ENCODE measurements at places on chromosomes 3 and 15. TPM values are rescaled to one million over a fixed set of nuclear protein-coding genes. Genes with fewer than 3 reads are reported as not detected.

GRCh38 chr15:65747265-65747664, 44.8 kb downstream of the DENND4A start:
- DNase-seq: no peak
- no peak overlapping the region for H3K4me3 ChIP-seq
- H3K36me3 ChIP-seq: peaks cover 38% of the 10 kb centered on the region

DNA sequence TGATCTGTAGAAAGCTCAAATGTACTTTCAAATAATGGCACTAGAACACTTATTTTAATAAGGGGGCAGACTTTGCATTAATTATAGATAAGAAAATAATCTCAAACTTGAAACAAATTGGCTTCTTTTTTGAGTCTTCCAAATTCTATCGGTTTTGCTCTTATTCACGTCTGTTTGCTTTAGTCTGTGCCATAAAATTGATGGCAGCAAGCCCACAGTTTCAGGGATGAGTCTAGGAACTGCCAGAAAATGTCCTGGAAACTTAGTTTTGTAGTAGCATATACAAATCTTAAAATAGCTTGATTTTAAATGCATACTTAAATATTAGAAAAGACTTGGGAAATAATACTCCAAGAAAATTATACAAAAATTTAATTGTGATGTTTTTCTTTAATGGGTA, 39.7 kb downstream of the BCHE start:
- H3K27ac ChIP-seq: no peak overlapping the region
- no peak for DNase-seq
- H3K36me3 ChIP-seq: no peaks in the 10 kb centered on the region
- no peaks in the 10 kb centered on the region for H3K27me3 ChIP-seq
- no peaks in the 10 kb centered on the region for H3K4me1 ChIP-seq

DNA sequence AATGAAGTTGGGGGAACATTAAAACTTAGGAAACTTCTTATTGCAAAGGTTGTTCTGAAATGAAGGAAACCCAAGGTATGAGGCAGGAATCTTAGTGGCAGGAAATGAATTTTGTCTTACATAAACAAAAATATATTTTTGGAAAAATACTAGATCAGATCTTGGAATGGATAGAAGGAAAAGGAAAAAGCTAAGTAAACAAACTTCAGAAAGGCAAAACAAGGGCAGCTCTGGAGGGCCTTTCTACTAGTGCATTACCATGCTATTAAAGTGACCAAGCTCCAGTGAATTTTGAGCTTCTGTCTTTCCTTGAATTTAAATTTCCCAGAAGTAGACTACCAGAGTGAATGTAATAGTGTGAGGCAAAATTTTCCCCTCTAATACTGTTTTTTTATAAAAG, 13.6 kb downstream of the ARL6 start:
- DNase-seq: no peak
- no peak overlapping the region for H3K4me3 ChIP-seq
- no peaks in the 10 kb centered on the region for H3K27me3 ChIP-seq
- H3K4me1 ChIP-seq: no peaks in the 10 kb centered on the region
- H3K27ac ChIP-seq: no peak overlapping the region

DNA sequence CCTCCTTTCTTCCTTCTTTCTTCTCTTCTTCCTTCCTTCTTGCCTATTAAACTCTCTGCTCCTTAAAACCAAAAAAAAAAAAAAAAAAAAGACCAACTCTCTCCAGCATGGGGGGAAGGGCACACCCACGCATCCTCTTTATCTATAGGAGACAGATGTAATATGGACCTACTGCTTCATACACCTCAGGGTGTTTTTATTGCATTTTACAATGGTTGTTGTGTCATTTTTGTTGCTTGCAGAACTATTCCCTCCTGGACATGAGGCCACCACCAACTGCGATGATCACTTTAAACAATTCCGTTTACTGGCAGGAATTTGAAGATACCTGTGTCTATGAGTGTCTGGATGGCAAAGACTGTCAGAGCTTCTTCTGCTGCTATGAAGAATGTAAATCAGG, 561.4 kb downstream of the GABRG3 start:
- no peaks in the 10 kb centered on the region for H3K27me3 ChIP-seq
- DNase-seq: no peak
- H3K4me3 ChIP-seq: no peak overlapping the region

The KCTD6 gene
- 5.8 TPM for total RNA-seq

The SUSD5 gene
- not detected for total RNA-seq

GRCh38 chr3:156614642-156615511, 59.5 kb upstream of the TIPARP start:
- peaks cover 2% of the 10 kb centered on the region for H3K27me3 ChIP-seq
- no peak overlapping the region for H3K4me3 ChIP-seq
- peaks cover 23% of the 10 kb centered on the region for H3K4me1 ChIP-seq
- DNase-seq: peak; percentile 53
- peak overlapping the region; percentile 13 for H3K27ac ChIP-seq

GRCh38 chr3:167450675-167451074, 23.2 kb downstream of the SERPINI2 start:
- H3K27me3 ChIP-seq: no peaks in the 10 kb centered on the region
- H3K4me1 ChIP-seq: no peaks in the 10 kb centered on the region
- no peak for DNase-seq
- no peak overlapping the region for H3K4me3 ChIP-seq
- H3K27ac ChIP-seq: no peak overlapping the region
- no peaks in the 10 kb centered on the region for H3K36me3 ChIP-seq

- H3K4me1 ChIP-seq: peaks cover 2% of the 10 kb centered on the region
- no peak for DNase-seq
- H3K27ac ChIP-seq: no peak overlapping the region
- H3K27me3 ChIP-seq: peaks cover 26% of the 10 kb centered on the region
- no peaks in the 10 kb centered on the region for H3K36me3 ChIP-seq
Measured at GRCh38 chr15:64749999-64750657, 25.3 kb downstream of the RBPMS2 start.

The DTWD1 gene
- total RNA-seq: 25.8 TPM

DNA sequence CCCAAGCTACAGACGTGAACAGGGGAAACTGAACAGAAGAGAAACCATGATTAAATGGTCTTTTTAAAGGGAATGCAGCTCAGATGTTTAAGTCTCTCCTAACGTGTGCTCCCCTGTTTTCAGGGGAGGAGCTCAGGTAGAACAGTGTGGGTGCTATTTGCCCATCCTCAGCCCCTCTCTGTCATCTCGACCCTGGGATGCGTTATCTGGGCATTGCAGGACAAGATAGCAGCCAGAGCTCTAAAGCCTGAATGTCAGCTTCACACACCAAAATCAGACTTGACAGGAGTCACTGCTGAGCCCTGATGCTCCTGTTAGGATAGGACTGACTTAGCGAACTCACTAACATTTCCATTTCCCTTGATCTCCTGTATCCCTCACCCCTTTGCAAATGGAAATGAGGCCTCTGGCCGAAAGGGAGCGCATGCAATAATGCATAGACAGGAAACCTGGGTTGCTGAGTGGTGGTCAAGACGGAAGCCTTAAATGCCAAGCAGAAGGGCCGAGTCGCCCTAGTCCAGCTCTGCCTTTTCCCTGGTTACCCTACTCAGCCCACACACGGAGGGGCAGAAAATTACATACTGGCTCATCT, 234.9 kb upstream of the TPM1 start:
- H3K36me3 ChIP-seq: no peaks in the 10 kb centered on the region
- H3K4me3 ChIP-seq: no peak overlapping the region
- H3K27me3 ChIP-seq: peaks cover 8% of the 10 kb centered on the region
- H3K4me1 ChIP-seq: no peaks in the 10 kb centered on the region
- no peak overlapping the region for H3K27ac ChIP-seq
- DNase-seq: no peak

GRCh38 chr3:193210618-193211017, 30.4 kb upstream of the PLAAT1 start:
- H3K36me3 ChIP-seq: no peaks in the 10 kb centered on the region
- H3K27me3 ChIP-seq: peaks cover 2% of the 10 kb centered on the region
- no peaks in the 10 kb centered on the region for H3K4me1 ChIP-seq

DNA sequence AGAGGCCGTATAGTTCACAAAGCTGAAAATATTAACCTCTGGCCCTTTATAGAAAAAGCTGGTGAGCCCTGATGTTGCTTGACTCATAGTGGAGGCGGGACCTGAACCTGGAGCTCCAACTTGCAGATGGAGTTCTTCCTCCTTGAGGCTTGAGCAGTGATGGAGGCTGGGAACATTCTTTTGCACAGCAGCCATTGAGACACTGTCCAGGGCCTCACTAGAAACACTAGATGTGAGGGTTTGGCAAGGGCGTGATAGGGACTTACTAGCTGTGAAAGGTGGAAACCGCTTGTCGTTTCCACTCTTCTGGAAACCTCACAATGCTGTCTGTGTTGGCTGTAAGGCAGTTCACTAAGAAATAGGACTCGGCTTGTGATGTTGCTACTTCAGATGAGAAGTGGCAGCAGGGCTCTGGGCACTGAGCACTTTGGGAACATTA, 12.5 kb downstream of the SMAD6 start:
- no peak for DNase-seq
- H3K27ac ChIP-seq: no peak overlapping the region
- H3K27me3 ChIP-seq: peaks cover 6% of the 10 kb centered on the region
- H3K4me1 ChIP-seq: peaks cover 6% of the 10 kb centered on the region

GRCh38 chr3:17473761-17474160, 268.7 kb downstream of the TBC1D5 start:
- DNase-seq: no peak
- no peaks in the 10 kb centered on the region for H3K4me1 ChIP-seq
- no peak overlapping the region for H3K27ac ChIP-seq
- H3K27me3 ChIP-seq: no peaks in the 10 kb centered on the region
- H3K4me3 ChIP-seq: no peak overlapping the region

Data from activated CD4-positive, alpha-beta T cell treated with anti-CD3 and anti-CD28 coated beads, Interleukin-2, amount 10 ng/mL, durations not matched to agents 24 days and 14 days (primary cell).